SHP77 treated with DMSO at 0.1 percent for 48 hours (cell line): ENCODE measurements at places on chromosomes 2 and 18.

- no peak for DNase-seq
Measured at GRCh38 chr2:239590995-239591915, 190.4 kb upstream of the HDAC4 start.

GRCh38 chr2:207015901-207016300 lies 76.6 kb downstream of the CPO start:
- no peak for DNase-seq

GRCh38 chr2:236214376-236214995 lies 46.3 kb upstream of the GBX2 start:
- no peak for DNase-seq

DNA sequence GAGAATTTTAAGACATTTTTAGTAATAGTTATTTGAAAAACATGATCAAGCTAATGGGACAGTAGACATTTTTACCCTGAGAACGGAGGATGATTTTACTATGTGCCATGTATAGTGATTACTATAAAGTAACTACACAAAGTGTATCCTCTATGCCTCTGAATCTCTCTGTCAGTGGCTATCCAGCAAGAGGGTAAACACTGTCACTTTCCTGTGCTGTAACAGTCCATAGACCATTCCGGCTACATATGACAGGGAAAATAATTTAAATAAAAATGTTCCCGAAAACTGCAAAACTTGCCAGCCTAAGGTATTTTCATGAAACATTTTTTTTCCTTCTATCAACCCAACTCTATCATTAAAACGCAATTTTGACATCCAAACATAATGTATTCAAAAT lies 1632.2 kb upstream of the ACVR2A start:
- no peak for DNase-seq

DNA sequence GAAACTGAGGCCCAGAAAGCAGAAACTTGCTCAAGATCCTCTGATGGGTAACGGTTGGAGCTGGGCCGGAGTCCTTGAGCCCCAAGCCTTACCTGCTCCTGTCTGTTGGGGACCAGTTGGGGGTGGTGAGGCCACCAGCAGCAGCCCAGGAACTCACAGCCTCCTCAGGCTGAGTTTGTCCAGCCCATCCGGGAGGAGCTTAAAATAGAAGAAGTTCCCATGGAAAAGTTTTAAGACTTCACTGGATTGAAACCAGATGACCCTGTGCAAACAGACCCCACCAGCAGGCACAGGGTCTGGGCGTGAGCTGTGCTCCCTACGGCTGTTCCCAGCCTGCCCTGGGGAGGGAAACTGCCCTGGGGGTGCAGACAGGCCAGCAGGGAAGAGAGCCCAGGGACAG lies 40.6 kb upstream of the FOSL2 start:
- DNase-seq, result no peak

- no peak for DNase-seq
Measured at GRCh38 chr2:98569197-98569793, 39.0 kb downstream of the COA5 start.

- DNase-seq, result no peak
Measured at GRCh38 chr2:174656676-174657176, 59.1 kb upstream of the WIPF1 start.

DNA sequence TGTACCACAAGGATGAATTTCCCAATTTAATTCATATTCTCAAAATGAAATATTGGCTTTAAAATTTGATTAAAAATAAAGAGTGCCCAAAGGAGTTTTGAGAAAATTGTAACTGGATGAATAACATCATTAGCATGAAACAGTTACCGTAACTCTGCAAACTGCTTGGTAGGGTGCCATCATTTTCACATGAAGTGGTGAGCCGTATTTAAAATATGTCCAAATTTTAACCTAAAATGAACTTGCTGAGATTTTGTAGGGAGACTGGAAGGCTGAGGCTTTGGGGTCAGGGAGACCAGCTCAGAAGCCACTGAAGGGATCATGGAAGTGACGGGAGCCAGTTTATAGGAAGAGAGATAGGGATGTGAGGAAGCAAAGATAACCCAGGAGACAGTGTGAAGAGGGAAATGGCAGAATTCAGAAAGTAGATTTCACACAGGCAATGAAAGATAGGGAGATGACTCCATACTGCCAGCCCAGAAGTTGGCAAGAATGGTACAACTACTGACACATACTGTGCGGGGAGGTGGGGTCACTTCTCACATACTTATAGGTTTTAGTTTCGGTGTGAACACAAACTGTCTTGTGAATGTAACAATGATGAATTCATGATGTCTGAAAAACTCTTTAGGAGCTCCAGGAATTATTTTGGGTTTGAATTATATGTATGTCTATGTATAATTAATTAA lies 53.8 kb downstream of the EFEMP1 start:
- no peak for DNase-seq

DNA sequence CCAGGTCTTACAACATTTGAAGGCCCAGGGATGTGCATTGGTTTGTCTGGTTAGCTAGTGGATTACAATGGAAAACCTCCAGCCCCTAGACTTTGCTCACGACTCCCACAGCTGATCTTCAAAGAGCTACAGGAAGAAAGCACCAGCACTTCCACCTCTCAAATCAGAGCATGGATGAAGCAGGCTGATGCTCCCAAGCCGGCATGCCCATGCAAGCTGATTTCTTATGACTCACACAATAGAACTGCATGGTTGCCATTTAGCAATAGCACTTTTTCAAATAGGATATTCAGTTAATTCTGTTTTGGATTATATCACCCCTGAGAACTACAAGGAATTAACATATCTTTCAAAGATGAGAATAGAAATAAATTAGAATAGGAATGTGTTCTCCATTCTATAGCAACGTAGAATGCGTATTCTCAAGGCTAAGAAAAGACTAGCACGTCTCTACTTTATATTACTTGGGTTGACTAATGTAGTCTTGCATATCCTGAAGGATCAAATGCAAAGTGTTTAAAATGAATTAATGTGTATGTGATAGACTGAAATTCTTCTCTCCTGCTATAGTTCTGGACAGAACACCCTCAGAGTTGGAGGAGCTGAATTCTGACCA lies 292.4 kb downstream of the TRIB2 start:
- DNase-seq, result no peak
